ENCODE measurements at places on chromosomes 1 and 21.
A peak's percentile ranks its signal among the peaks of the same experiment; 100 is the strongest.

GRCh38 chr1:162562470-162562828 lies 927 bp downstream of the UAP1 start:
- no peak for DNase-seq

DNA sequence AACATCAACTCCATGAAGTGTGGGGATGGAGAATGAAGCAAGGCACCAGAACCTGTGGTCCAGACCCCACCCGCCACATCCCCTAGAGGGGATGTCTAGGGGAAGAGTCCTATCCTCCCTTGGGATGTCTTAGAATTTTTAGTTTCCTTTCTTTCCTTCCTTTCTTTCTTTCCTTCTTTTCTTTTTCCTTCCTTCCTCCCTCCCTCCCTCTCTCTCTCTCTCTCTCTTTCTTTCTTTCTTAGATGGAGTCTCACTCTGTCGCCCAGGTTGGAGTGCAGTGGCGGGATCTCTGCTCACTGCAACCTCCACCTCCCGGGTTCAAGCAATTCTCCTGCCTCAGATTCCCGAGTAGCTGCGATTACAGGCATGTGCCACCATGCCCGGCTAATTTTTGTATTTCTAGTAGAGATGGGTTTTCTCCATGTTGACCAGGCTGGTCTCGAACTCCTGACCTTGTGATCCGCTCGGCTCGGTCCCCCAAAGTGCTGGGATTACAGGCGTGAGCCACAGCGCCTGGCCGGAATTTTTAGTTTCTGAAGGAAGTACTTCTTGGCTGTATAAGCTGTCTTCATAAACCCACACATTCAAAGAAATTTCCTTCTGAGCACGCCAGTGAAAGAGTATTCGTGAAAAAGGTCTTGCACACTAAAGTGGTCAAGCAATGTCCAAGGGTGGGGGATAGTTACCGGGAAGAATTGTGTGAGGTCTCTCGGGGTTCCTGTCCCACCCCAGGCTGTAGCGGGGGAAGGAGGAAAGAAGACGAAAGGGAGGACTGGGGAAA lies 20.8 kb upstream of the LEFTY2 start:
- no peak for DNase-seq

DNA sequence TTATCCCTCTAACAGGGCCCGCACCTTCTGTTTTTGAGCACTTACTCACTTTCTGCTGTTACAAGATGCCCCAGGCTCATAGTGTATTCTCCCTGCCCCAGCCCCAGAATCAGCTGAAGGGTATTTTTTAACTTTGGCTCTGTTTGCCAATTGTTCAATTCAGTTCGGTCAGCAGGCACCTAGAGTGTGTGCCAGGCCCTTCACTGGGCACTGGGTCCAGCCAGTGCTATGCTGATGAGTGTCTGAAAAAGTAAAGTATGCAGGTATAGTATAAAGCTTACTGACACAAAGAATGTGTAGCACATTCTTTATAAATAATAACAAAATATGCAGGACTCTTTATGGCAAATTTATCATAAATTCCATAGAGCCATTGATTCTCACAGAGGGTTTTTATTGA lies 35.0 kb downstream of the FHAD1 start:
- no peak for DNase-seq

DNA sequence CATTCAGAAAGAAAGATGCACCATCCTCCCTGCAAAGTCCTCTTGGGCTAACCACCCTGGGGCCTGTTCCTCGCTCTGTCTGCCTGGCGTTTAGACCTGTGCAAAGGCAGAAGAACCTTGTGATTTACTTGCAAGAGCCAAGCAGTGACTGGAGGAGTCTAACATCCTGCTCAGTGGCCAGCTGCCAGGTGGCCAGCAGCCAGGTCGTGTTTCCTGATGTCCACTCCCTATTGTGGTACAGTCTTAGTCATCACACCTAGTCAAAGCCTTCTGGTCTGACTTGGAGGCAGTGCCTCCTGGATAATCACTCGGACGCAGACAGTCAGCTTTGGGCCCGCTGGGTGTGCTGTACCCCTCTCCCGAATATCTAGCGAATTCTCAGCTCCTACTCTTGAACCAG lies 118.1 kb downstream of the PGBD5 start:
- DNase-seq: no peak

DNA sequence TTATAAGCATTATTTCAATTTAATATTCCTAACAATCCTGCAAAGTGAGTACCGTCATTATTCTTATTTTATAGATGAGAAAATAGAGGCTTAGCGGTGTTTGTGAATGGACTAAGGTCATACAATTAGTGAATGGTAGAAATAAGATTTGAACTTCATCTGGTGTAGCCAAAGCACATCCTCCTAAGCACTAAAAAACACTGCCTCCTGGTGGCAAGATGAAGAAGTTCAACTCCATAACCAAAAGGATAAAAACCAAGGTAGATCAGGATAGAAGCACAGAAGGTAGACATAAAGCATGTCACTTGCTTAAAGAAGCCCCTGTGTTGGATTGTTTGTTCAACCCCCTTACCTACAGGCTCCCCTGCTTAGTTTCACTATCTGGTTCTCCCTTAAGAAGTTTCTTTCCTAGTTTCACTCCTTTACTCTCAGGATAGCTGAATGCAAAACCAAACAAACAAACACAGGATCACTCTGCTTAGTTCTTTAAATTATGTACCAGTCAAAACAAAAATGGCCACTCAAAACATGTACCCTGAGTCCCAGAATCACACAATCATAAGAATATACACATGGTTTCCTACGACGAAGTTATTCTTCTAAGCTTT lies 12.7 kb upstream of the AIM2 start:
- no peak for DNase-seq

GRCh38 chr1:114729782-114730181 lies 13.2 kb upstream of the NRAS start:
- no peak for DNase-seq

DNA sequence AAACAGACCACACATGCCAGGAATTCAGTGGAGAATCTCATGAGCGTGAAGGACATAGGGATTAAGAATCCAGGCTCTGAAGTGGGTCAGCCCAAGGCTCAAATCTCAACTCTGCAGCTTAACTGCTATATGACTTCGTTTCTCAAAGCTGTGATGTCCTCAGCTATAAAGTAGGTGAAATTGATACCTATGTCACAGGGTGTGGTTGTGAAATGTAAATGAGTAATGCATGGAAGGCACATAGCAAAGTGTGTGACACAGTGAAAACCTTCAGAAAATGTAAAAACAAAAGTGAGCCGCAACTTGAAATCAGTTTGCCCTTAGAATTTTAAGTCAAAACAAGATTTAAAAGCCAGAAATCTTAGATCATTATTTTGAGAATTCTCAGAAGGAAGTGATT lies 145.7 kb upstream of the PRMT6 start:
- DNase-seq: no peak

DNA sequence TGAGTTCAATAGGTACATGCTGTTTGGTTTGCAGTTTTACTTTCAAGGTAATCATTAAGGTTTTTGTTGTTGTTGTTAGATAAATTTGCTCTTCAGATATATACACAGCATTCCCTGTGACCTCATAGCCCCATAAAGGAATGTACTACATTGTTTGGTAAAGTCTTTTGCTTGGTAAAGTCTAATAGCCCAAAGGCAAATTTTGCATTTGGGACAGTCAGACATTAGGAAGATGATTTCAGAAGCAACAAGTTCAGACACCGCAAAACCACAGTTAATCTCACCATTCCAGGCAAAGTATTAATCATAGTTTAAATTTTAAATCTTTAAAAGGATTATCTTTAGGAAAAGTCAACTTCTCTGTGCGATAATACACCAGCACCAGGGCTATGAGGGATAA lies 32.6 kb upstream of the PYHIN1 start:
- no peak for DNase-seq

- DNase-seq: no peak
Measured at GRCh38 chr1:220594356-220594755, 66.4 kb downstream of the MARK1 start.

DNA sequence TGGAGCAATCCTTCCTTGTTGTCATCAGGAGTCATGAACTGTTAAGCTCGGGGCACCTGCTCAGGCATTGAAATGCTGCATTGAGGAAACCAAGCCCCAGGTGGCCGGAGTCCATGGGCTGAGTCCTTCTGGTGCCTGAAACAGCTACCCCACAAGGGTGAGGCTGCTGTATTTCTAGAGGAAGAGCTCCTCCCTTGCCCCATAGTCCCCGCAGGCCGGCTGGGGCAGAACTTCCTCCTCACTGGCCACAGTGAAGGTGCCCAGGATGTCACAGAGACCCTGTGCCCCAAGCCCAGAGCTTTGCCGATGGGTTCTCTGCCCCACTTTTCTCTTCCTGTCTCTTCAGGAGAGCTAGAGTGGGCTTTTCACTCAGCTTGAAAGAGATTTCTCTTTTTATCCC lies 80.8 kb upstream of the GCLM start:
- no peak for DNase-seq

GRCh38 chr1:8152731-8153702 lies 126.9 kb upstream of the ERRFI1 start:
- DNase-seq: no peak

- no peak for DNase-seq
Measured at GRCh38 chr1:9350013-9350908, 57.6 kb downstream of the SPSB1 start.

DNA sequence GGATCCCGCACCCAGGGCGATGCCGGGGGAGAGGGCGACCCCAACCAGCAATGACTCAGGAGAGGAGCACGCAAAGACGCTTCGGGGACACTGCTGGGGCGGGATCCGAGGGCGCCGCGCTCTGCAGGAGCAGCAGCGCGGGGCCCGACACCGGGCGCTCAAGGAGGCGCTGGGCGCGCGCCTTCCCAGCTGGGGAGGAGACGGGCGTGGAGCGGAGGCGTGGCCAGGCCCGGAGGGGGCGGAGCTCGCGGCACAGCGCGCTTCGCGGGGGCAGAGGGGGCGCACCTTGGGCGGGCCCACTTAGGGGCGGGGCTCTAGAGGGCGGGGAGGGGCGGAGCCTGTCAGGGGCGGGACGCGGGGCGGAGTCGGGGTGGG lies 369 bp downstream of the SUMO3 start:
- peak; percentile 60 for DNase-seq

DNA sequence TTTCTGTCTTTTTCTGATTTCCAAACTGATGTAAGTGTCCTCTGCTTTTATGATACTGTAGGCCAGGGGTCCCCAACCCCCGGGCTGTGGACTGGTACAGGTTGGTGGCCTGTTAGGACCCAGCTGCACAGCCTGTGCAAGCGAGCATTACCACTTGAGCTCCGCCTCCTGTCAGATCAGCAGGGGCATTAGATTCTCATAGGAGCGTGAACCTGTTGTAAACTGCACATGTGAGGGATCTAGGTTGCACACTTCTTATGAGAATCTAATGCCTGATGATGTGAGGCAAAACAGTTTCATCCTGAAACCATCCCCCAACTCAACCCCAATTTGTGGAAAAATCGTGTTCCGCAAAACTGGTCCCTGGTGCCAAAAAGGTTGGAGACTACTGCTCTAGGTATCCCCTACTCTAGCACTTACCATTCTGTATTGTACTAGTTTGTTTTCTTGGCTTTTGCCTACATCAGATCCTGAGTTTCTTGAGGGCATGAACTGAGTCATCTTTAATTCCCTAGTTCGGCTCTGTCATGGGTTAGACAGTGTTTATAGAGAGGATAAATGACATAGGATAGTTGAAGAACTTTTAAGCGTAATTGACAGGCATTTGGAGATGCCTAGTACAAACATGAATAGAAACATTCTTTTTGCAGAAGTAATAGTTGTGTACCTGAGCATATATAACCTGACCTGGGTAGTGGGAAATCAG lies 4.1 kb downstream of the ABCD3 start:
- DNase-seq: no peak

DNA sequence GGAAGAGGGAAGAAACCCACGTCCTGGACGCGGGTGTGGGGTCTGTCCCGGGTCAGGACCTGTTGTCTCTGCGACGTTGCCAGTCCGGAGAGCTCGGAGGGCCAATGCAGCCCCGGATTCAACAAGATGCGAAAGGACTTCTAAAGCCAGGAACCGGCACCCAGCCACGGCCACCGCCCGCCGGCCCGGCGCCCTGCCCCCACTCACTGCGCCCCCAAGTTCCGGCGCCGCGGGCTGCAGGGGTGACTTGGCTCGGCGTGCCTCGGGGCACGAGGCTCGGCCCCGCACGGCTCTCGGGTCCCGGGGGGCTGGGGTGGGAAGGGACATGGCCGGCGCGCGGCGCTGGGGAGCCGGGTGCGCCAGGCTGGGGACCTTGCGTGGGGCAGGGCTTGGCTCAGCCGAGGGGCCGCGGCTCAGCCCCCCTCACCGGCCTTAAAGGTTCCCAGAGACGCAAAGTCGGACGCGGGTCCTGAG lies 51.8 kb upstream of the H6PD start:
- no peak for DNase-seq

GRCh38 chr1:108747171-108747850 lies 837 bp downstream of the STXBP3 start:
- DNase-seq: peak; percentile 51

GRCh38 chr1:240682859-240683242 lies 70.9 kb upstream of the GREM2 start:
- DNase-seq: no peak

DNA sequence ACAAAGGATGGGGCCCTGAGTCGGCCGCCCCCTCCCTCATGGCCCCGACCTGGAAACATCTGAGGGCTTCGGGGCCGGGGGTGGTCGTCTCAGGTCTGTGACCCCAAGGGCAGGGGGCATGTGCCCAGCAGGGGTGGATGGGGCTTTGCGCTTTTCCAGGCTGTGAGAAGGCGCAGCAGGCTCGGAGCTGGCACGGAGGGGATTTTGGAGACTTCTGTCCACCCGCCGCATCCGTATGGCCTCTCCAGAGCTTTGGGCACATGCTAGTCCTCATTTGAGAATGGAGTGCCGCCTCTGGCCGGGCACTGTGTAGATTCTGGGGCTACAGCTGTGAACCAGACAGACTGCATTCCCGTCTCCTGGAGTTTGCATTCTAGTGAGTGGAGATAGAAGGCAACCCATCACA lies 66.1 kb upstream of the WNT4 start:
- DNase-seq: no peak

- DNase-seq: no peak
Measured at GRCh38 chr1:230332061-230332460, 94.1 kb downstream of the PGBD5 start.

DNA sequence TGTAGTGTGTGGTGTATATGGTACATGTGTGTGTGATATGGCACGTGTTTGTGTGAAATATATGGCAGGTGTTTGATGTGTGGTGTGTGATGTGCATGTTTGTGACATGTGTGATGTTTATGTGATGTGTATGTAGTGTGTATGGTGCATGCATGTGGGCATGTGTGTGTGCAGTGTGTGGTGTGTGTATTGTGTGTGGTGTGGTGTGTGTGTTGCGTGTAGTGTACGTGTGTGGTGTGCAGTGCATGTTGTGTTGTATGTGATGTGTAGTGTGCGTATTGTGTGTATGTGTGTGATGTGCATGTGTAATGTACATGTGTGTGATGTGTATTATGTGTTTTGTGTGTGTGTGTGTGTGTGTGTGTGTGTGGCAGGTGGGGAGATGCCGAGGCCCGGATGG lies 65.7 kb downstream of the SLC19A1 start:
- no peak for DNase-seq

GRCh38 chr1:113763661-113764060 lies 4.4 kb upstream of the PHTF1 start:
- no peak for DNase-seq

GRCh38 chr1:179550746-179551682 lies 24.7 kb downstream of the NPHS2 start:
- no peak for DNase-seq

Data from NCI-H1105 (cell line).